ENCODE measurements at places on chromosomes 7 and 10.

- DNase-seq, result no peak
Measured at GRCh38 chr10:130749911-130750310, 561.6 kb downstream of the TCERG1L start.

- DNase-seq, result no peak
Measured at GRCh38 chr10:22899307-22899706, 28.5 kb upstream of the ARMC3 start.

GRCh38 chr7:149321978-149322541, 60.1 kb downstream of the ZNF783 start:
- no peak for DNase-seq

GRCh38 chr7:47414342-47415317, 167.3 kb downstream of the TNS3 start:
- no peak for DNase-seq

GRCh38 chr10:95499482-95499989, 61.6 kb downstream of the SORBS1 start:
- DNase-seq, result no peak

DNA sequence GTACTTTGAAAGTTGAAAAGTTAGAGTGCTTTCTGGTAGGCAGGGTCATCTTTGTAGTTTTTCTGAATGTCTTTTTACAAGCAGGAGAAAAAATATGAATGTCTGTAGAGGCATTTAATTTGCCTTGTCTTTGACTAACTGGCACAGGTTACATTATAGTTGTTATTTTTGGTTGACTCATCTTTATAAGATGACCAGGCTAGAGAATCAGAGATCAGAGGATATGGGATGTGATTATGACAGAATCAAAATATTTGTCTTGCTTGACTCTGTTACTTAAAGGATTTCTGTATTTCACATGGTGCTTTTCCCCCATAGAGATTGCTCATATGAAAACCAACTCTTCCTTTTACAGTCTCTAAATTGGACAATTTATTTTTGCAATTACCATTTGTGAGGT, 2.4 kb downstream of the ZMYND11 start:
- no peak for DNase-seq

- no peak for DNase-seq
Measured at GRCh38 chr10:6383096-6383812, 180.5 kb downstream of the PFKFB3 start.

GRCh38 chr10:124732931-124733570, 11.1 kb downstream of the FAM53B start:
- DNase-seq, result peak; percentile 39

- no peak for DNase-seq
Measured at GRCh38 chr7:31788445-31788844, 101.4 kb downstream of the PPP1R17 start.
